Stimulated activated CD8-positive, alpha-beta memory T cell treated with anti-CD3 and anti-CD28 coated beads, Interleukin-2, amount 100 ng/mL, for 1 hour (primary cell): ENCODE measurements at places on chromosomes 11 and 22.

DNA sequence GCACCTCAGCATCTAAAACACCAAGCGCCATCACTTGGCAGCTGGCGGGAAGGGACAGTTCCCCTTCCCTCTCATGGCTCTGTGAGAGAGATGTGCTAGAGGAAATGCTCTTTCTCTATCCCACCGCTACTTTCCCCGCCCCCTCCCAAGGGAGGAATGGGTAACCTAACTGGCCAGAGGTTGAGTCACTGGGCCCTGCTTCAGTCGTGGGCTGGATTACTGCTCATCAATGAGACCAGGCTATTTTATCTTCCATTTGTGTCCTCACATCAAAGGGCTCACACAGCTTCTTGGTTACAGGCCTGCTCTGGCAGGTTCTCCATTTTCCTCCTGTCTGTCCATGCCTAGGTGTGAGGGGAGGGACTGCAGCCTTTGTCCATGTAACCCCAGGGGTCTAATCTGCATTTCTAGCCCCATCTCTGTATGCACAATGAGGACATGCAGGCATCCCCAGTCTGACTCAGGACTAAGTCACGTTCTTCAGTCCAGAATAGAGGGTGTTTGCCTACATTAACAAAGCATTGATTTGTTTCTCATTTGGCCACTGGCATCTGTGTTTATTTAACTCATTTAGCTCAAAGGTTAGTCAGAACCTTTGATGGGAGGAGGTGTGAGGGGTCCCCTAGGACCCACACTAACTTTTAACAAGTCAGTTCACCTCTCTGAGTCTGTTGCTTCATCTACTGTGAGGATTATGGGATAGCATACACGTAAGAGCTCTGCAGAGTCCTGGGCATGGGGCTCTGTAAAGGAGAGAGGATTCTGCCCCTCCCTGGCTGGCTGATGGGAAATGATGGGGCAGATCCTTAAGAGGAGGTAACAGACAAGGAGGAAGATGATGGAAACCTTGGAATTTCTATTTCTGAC, 99.1 kb downstream of the XRRA1 start:
- DNase-seq: no peak

DNA sequence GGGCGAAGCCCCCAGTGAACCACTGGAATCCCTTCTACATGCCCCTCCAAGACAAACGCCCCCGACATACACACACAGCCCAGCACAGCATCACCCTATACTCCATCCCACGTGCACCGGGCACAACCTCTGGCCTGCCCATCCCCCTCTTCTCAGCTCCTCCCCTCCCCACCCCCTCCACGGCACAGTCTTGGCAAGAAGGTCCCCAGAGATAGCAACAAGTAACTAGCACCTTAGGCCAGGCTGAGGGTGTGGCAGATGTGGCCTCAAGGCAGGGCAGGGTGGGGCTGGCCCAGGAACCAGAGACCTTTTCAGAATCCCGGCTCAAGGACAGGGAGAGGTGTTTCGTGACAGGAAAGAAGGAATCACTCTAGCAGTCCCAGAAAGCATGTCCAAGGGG, 54.3 kb downstream of the CYTH4 start:
- no peak for DNase-seq

DNA sequence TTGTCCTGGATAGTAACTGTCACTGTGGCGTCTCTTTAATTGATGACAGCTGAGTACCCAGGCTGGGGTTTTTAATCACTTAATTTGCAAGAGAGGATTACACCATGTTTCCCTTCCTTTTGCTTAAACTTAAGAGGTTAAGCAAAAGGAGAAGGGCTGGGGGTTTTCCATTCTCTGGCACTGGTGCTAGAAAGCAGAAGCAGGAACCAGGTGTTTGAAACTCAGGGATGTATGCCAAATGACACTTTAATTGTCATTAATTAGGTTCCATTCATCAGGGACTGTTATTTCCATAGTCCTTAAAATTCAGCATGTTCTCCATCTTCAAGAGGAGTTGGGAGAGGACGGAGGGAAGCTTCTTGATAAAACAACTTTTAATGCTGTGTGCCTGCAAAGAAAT, 746.2 kb downstream of the NELL1 start:
- no peak for DNase-seq

GRCh38 chr11:17590463-17590862, 43.4 kb downstream of the OTOG start:
- no peak for DNase-seq

- DNase-seq: no peak
These were observed 175.7 kb downstream of the SHANK2 start for GRCh38 chr11:71076525-71077304.

DNA sequence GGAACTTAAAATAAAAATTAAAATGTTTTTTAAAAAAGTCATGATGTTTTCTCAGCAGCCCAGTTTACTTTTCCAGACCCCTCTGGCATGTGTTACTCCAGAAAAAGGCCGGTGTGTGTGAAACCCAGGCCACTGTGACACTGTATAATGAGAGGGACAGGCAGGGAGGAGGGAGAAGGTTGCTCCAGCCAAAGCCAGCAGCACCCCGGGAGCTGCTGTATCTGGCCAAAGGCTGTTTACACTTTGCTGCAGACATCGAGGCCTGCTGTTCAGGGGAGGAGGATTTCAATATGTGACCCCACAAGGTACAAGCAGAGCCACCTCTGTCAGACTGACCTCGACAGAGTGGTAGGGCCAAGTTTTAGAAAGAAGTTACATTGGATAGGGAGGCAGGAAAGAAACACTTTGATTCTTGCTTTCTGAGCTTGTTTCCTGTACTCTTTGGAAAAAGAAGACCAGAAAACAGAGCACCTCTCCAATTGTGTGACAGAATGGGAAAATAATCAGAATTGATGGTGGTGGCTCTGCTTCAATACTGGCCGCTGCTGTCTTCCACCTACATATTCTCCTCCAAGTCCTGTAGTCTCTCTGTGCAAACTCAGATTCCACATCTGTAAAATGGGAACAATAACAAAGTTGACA, 41.0 kb upstream of the CD44 start:
- no peak for DNase-seq

GRCh38 chr11:75440960-75441803, 8.2 kb upstream of the KLHL35 start:
- DNase-seq: no peak

- DNase-seq: no peak
These were observed 144.6 kb downstream of the LDLRAD3 start for GRCh38 chr11:36088266-36088972.

DNA sequence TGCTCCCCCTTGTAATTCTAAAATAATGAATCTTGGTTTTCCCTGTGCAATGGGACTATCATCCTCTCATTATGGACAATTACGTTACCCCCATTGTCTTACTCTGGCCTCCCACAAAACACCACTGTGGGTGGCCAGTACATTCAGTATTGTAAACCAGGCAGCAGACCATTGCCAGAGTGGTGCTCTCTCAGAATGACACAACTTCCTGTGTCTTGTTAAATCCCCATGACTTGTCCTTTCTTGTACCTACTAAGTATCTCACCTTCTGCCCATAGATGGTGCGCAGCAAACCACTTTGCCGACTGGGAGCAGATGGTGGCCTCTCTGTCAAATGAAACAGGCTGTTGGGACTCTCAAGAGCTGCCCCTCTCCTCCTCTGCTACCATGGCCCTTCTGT, 287.1 kb upstream of the RAG2 start:
- DNase-seq: no peak

GRCh38 chr22:40975366-40975765, 24.2 kb downstream of the RBX1 start:
- no peak for DNase-seq

DNA sequence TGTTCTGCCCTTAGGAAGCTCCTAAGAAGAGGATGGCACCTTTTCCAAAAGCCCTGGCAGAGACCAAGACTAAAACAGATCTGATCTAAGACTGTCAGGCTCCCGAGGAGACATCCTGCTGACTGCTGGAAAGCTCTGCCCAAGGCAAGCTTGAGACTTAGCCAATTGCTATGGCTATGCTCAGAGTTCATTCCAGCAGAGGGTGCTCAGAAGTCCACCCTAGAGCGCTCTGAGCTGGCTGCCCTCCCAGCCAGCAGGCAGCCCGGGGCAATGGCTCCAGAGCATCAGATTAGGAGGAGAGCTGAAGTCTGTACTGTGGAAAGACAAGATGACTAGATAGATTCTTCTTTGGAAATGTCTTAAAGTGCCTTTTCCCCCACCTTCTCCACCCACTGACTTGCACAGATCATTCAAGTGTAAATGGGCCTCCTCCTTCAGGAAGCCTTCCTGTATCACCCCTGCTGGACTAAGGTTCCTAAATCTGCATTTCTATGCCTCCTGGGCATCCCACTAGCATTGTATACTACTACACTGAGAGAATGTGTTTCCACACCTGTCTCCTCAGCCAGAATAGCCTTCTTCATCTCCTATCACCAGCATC, 23.4 kb downstream of the LRRC55 start:
- no peak for DNase-seq
